SHP77 (cell line): ENCODE measurements at places on chromosomes 7 and 10.
A peak's percentile ranks its signal among the peaks of the same experiment; 100 is the strongest.

DNA sequence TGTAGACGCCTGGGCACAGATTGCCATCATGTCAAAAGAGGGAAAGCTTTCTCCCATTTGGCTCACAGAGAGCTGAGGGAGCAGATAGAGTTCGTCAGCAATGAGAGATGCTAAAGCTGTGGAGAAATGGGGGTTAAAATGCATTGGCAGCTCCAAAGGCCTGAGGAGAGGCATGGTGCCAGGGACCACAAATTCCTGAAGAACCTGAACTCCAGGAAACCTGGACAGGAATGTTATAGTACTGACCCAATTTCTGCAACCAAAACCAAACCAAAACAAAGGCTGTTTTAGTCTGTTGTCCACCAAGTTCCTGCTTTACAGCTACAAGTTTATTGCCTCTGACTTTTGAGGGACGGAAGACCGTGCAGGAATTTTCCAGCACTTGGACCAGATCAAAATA is 575.7 kb downstream of the REEP3 start:
- no peak for DNase-seq

DNA sequence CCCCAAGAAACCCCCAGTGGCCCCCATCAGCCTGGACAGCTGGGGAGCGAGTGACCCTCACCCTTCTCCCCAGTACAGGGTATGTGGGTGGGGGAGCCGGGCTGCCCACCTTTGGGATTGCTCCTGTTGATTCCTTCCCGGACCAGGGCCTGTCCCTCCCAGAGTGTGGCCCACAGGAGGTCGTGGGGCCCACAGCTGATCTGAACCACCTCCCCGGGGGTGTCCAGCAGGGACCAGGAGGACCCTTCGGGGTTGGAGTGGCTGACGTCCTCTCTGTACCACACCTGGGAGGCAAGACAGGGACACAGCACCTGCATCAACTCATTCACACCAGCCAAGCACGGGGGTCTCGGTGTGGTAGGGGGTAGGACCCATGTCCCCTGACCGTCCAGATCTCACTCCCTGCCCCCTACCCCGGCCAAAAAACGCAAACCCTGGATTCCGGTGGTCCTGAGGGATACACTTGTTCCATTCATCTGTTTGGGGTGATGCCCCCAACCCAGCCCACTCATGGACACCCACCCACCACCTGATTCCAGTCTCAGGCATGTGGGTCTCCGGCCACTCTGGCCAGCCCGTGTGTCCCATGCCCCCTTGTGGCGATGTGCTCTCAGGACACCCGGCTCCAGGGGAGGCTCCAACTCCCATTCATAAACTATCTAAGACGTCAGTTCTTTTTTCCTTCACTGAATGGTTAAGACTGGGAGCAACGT is 10.9 kb downstream of the TECPR1 start:
- peak; percentile 25 for DNase-seq

DNA sequence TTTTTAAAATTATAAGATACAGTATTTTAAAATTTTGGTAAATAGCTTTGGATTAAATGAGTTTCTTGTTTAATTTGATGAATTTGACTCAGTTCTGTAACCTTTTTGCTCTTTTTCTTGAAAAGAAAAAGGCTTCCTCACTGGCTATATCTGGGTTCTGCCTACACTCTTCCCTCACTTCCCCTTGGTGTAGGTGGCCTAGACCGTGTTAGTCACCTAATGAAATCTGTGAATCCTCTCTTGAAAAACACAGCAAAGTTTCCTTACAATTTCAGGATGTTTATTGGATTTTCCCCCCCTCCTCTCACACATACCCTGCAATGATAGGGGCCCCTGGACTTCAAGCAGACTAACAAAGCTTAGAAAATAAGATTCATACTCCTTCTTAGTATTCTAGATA is 231.6 kb downstream of the ADK start:
- DNase-seq, result no peak

GRCh38 chr7:81081616-81082015 is 162.8 kb upstream of the SEMA3C start:
- no peak for DNase-seq

DNA sequence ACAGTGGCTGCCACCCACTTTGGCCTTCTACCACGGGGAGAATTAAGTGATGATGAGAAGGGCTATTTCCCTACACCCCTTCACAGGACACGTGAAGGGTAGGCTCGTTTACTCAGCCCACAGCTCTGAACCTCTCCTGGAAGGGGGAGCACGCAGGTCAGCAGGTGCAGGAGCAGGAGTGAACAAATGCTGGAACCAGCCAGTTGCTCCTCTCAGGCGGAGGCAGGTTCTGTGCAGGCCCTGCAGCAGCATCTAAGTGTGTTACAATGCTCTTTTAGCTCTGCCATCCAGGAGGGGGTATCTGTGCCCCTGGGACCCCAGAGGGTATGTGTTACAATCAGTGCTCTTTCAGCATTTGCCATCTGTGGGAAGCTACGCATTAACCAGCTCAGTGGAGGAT is 61.2 kb downstream of the AHR start:
- DNase-seq, result no peak

- DNase-seq, result no peak
Observed at GRCh38 chr10:18203471-18203870, 63.2 kb downstream of the CACNB2 start.

DNA sequence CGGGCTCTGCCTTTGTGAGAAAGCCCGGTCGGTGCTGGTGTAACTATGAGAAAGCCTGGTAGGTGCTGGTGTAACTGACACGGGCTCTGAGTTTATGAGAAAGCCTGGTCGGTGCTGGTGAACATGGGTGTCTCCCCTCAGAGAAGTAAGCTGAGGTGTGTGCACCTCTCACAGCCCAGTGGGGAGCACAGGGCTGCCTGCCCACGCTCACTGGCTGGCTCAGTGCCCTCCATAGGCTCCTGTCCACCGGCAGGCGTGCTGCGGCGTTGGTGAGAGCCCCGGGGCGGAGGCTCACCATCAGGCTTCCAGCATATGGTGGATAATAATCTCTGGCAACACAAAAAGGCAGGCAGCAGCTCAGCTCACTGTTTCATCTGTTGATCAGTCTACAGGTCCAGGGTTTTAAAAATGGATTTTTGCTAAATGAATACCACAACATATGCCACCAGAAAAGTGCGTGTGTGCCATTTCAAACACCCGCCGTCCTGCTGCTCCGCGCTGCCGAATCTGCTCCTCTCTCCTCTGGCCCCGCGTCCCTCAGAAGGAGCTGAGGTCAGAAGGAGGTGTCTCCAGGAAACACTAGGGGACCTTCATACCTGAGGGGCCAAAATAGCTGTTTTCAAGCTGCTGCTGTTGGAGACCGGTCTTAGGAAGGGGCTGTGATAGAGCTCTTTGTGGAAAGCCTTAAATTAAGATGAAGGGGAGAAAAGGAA is 365.7 kb downstream of the DNAJB6 start:
- no peak for DNase-seq

- DNase-seq, result peak; percentile 8
Observed at GRCh38 chr10:102121739-102122372, 1.7 kb upstream of the LDB1 start.

DNA sequence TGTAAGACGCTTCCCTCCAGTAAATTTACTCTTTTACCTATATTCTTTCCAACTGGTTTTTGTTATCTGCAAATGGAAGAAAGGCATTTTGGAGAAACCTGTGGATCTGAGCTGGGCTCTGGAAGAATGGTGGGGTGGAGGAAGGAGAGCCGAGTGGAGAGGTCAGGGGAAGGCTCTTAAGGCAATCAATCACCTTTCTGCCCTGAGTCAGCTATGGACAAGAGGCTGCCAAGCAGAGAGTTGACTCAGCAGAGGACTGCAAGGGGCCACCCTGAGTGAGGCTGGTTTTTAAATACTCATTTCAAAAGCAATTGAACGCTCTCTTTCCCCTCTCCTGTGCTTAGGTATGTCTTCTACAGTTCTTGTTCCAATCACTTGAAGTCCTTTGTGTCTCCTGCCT is 81.8 kb downstream of the SPAG6 start:
- no peak for DNase-seq

GRCh38 chr7:132417103-132417906 is 159.0 kb downstream of the PLXNA4 start:
- DNase-seq, result no peak

GRCh38 chr7:70719125-70719524 is 412.8 kb upstream of the GALNT17 start:
- no peak for DNase-seq

GRCh38 chr7:121002048-121002756 is 13.7 kb downstream of the CPED1 start:
- DNase-seq, result no peak

DNA sequence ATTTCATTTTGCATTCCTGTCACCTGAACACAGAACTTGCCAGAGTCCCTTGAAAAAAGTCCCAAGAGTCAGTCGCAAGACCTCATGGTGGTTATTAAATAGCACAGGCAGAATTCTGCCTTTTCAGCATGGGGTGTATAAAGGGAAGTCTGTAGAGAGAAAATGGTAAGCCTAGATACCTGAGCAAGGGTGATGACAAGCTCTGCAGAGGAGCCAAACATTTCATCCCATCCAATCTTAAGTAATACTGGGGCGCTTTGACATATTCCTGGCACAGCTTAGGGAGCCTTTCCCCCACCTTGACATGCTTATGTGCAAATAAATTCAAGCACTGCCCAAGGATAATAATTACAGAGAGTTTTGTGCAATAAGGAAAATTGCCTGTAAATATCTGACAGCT is 213.0 kb downstream of the INHBA start:
- no peak for DNase-seq

DNA sequence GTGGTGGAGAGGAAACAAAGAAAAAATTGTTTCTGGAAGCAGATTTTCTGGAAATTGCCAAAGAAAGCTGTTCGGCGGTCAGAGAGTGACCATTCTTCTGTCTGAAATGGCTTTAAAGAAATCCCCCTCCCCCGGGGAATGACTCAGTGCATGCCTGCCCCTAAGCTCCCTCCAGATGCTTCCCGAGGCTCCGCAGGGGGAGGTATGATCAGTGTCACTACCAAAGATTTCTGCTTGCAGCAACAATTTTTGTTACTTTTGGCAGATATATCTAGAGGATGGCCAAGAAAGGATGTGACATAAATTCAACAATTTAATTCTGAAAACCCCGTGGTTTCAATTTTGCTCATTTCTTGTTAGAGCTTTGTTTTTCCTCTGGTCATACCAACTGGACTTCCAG is 163.9 kb downstream of the JCAD start:
- no peak for DNase-seq

- DNase-seq, result no peak
Observed at GRCh38 chr7:92343714-92344113, 97.9 kb downstream of the ANKIB1 start.

DNA sequence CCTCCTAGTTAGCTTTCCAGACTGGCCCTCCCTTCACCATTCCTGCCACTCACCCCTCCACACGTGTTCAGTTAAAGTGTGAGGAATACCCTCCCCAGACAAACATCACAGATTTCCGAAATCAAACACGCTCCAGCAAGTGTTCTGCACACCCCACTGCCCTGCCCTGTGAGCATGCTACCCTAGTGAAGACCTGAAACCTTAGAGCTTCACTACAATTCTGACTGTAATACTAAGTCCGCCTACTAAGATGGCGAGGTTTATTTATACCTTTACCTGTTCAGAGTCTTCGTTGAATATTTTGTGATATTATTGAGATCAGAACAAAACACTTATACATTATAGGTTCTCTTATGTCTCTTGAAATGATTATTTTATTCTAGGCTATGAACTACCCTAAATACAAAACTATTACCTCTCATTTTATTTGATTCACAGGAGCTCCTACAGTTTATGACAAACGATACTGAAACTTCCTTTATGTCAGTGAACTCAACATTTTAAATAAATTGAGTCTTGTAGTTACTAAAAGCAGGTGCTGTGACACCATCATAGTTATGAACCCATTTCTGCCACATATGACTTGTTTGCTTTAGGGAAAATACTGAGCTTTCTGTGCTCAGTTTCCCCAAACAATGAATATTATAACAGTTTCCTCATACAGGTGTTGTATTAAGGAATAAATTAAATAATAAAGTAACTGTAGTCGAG is 8.6 kb downstream of the SCIN start:
- no peak for DNase-seq

GRCh38 chr7:38873433-38873832 is 35.6 kb downstream of the VPS41 start:
- no peak for DNase-seq

- DNase-seq, result no peak
Observed at GRCh38 chr10:15043674-15044073, at the start of gene OLAH. Gene OLAH, plus strand, starts transcription at chr10:15043943. Its CDS starts 3,346 bp downstream, at chr10:15047289.

DNA sequence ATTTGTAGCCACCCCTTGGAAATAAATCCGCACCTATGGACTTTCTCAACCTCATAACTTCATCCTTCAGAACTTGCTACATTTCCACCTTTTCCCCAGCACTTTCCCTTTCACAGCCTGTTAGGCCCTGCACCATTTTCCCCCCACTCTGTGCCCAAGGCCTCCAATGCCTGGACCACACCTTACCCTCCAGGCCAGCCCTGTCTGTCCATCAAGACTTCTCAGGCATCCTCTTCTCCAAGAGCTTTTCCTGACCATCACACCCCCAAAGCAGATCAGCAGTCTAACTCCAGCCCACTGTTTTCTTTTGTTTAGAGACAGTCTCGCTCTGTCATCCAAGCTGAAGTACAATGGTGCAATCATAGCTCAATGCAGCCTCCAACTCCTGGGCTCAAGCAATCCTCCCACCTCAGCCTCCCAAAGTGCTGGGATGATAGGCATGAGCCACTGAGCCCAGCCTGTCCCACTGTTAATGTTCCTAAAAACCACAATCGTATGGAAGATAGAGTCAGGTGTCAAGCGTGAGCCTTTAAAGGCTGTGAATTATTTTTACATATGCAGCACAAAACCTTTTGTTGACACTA is 116.8 kb downstream of the PARD3 start:
- no peak for DNase-seq

GRCh38 chr7:80659120-80660055 is 20.9 kb downstream of the CD36 start:
- DNase-seq, result no peak

GRCh38 chr10:87931836-87932230 is 68.4 kb downstream of the PTEN start:
- no peak for DNase-seq

- no peak for DNase-seq
Observed at GRCh38 chr7:40694991-40695390, 560.2 kb downstream of the SUGCT start.

- DNase-seq, result no peak
Observed at GRCh38 chr7:110296321-110296720, 794.6 kb upstream of the LRRN3 start.

- no peak for DNase-seq
Observed at GRCh38 chr10:3579845-3580244, 205.2 kb downstream of the KLF6 start.

DNA sequence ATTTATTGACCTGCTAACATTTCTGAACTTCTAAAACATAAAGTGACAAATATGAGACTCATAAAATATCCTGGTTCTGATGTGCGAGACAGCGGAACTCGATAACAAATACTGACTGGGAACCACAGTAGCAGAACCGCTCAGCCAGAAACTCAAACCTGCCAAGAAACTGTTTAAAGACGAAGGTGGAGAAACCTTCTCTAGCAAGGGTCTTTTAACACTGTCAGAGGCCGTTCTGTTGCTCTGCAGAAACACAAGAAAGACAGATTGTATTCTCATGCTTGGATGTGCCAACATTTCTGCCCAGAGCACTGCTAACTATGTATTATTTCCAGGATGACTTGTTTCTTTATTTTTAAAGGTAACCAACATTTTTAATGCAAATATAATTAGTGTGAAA is 514.8 kb upstream of the ADARB2 start:
- DNase-seq, result no peak

- no peak for DNase-seq
Observed at GRCh38 chr7:137987018-137987349, 14.9 kb downstream of the CREB3L2 start.

- DNase-seq, result peak; percentile 4
Observed at GRCh38 chr10:83945982-83946718, 193.2 kb upstream of the GHITM start.

GRCh38 chr7:22393913-22394729 is 37.2 kb upstream of the RAPGEF5 start:
- no peak for DNase-seq

GRCh38 chr7:124635416-124635815 is 130.2 kb downstream of the GPR37 start:
- DNase-seq, result no peak
